ENCODE measurements at places on chromosomes 2 and 18. TPM values are rescaled to one million over a fixed set of nuclear protein-coding genes. Genes with fewer than 3 reads are reported as not detected.

The GPR45 gene
- not detected for total RNA-seq

The IL36RN gene
- not detected for total RNA-seq

The SRD5A2 gene
- not detected for total RNA-seq

The ABCG5 gene
- not detected for total RNA-seq

The HES6 gene
- 3.3 TPM for total RNA-seq

The WNT10A gene
- not detected for total RNA-seq

The MEIS1 gene
- 0.79 TPM for total RNA-seq

All from mammary microvascular endothelial cell (primary cell).